ACHN (cell line): ENCODE measurements at places on chromosomes 4 and X.

GRCh38 chr4:36844448-36844847, 400.1 kb upstream of the NWD2 start:
- DNase-seq, result no peak

GRCh38 chr4:73593631-73594241, 26.5 kb downstream of the RASSF6 start:
- DNase-seq, result peak; percentile 50

DNA sequence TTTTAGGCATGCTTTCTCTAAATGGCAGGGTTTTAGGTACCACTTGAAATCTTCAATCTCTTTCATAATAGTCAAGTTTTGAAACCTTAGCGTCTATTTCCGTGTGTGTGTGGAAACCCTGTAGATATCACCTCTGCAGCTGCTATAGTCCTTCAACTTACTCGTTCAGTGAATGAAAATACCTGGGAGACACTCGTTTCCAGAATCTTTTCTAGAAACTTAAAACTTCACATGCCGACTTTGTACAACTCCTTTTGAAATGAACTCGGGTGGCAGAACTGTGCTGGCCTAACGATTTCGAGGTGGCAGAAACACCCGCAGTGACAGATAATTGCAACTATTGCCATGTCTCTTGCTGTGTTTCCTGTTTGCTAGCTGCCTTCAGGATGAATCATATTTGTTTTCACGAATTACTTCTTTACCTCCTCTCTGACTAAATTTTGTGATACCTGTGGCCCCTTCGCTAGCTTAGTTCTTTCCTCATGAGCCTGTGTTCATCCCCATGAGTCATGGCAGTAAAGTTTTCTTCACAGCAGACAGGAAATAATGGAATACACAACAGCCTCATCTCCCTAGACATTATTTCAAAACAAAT, 104.7 kb upstream of the SMIM10 start:
- no peak for DNase-seq

DNA sequence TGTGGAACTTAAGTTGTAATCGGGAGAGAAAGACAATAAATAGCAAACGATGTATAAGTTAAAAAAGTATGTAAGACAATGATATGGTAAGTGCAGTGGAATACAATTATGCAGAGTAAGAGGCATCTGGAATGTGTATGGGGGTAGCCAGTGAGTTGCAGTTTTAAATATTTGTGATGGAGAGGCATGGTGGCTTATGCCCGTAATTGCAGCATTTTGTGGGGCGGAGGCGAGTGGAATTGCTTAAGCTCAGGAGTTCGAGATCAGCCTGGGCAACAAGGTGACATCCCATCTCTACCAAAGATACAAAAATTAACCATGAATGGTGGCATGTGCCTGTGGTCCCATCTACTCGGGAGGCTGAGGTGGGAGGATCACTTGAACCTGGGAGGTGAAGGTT, 52.5 kb upstream of the WDFY3 start:
- no peak for DNase-seq

- peak; percentile 66 for DNase-seq
Observed at GRCh38 chr4:138035781-138036258, 206.3 kb downstream of the SLC7A11 start.

- DNase-seq, result no peak
Observed at GRCh38 chr4:69760455-69760854, at the start of gene SULT1B1. Gene SULT1B1, minus strand, starts transcription at chr4:69760620. Its CDS starts 5,403 bp downstream, at chr4:69755217.

DNA sequence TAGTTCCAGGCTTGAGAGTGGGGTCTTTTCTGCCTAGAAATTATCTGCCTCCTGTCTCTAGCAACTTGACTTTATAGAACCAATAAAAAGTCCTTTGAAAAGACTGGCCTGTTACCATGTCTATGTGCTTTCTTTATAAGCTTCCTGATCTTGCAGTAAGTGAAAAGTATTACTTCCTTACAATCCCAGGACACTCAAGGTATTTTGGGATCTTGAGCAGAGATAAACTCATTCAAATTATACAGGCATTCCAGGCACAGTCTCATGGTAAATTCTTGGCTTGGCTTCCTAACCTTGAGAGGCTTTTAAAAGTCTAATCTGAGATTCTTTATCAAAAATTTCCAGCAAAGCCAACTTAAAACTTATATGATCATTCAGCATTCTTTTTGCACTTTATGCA, 833.0 kb upstream of the POU3F4 start:
- no peak for DNase-seq

GRCh38 chrX:103704863-103705262, 5.8 kb upstream of the TMEM31 start:
- no peak for DNase-seq

- peak; percentile 68 for DNase-seq
Observed at GRCh38 chrX:128458888-128459287, 406.7 kb upstream of the ACTRT1 start.

- no peak for DNase-seq
Observed at GRCh38 chr4:82975792-82976191, 34.8 kb downstream of the LIN54 start.

DNA sequence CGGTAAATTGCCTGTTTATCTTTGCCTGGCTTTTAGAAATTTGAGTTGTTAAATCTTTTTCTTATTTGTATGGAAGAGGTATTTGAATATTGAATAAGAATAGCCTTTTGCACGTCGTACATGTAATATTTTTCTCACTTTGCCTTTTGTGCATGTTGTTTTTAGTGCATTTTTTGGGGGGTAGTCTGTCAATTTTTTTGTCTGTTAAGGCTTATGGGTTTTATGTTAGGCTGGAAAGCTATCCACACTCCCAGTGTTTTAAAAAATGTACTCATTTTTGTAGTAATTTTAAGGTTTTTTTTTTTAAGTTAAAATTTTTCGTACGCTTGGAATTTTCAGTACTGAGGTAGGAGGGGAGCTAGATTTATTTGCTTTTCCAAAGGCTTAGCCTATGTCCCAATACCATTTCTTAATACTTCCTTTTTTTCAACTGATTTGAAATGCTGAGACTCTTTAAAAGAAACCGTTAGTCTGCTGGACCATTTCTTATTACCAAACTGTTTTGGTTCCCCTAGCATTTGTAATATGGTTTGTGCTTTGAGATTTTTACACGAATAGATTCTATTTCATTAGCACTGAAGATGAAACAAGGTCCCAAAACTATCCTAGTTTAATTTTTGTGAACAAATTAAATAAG, 1.3 kb downstream of the HERC5 start:
- DNase-seq, result no peak

DNA sequence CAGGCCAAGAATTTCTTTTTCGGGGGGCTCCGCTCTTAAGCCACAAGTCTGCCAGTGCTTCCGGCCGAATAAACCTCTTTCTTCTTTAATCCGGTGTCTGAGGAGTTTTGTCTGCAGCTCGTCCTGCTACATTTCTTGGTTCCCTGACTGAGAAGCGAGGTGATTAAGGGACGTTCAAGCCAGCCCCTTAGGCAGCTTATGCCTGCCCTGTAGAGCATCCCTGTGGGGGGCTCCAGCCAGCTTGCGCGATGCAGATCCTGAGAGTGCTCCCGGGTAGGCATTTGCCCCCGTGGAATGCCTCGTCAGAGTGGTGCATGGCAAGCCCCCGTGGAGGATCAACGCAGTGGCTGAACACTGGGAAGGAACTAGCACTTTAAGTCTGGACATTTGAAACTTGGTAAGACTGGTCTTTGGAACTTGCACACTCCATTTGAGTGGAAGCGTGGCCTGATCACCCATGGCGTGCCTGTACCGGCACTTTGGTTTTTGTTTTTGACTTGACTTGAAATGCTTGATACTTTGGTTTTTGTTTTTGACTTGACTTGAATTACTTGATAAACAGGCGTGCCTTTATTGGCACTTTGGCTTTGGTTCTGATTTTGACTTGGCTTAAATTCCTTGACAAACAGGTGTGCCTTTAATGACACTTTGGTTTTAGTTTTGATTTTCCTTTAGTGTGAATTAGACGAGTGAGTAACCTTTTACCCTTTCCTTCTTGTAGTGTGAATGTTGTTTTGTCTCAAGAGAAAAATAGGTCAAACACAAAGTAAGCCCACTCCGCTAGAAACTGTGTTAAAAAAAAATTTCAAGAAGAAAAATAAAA, 6.1 kb downstream of the ACOX3 start:
- no peak for DNase-seq

- DNase-seq, result no peak
Observed at GRCh38 chrX:70554523-70554922, 109.9 kb downstream of the DLG3 start.

DNA sequence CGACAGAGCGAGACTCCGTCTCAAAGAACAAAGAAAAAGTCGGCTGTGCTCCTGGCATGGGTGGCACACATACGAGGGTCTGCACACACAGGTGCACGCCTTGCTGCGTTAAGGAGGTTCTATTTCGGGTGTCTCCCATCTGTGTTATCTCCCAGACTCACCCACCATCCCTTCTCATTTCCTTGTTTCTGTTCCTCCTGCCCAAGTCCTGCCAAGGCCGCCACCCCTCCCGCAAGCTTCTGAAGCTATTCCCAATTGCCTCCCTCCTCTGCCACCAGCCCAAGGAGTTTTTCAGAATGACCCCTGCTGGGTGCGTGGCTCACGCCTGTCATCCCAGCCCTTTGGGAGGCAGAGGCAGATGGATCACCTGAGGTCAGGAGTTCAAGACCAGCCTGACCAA, 6.0 kb upstream of the IL3RA start:
- DNase-seq, result no peak

GRCh38 chrX:78333521-78333920, 6.1 kb upstream of the CYSLTR1 start:
- no peak for DNase-seq

GRCh38 chrX:132467026-132467425, 21.8 kb downstream of the MBNL3 start:
- DNase-seq, result no peak

- no peak for DNase-seq
Observed at GRCh38 chr4:167688660-167689142, 403.6 kb upstream of the ANXA10 start.
